ENCODE measurements at places on chromosomes 1 and 21.

DNA sequence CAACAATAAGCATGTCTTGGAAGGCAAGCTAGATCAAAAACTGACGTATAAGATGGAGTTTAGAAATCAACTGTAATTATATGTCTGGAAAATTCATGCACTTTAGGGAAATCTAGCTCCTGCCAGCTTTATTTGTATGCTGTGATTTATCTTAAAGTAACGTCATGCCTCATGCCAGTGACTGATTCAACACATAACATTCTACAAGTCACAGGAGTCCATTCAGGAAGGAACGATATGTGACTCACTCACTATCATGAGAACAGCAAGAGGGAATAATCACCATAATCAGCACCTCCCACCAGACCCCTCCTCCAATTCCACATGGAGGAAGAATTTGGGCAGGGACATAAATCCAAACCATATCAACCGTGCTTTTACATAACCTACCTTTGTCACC, 682.4 kb upstream of the ADAMTS5 start:
- DNase-seq = no peak

- DNase-seq = no peak
Measured at GRCh38 chr1:172863031-172863430, 187.7 kb downstream of the TNFSF18 start.

- DNase-seq = peak; percentile 68
Measured at GRCh38 chr1:21292984-21293536, 2.8 kb upstream of the ECE1 start.

DNA sequence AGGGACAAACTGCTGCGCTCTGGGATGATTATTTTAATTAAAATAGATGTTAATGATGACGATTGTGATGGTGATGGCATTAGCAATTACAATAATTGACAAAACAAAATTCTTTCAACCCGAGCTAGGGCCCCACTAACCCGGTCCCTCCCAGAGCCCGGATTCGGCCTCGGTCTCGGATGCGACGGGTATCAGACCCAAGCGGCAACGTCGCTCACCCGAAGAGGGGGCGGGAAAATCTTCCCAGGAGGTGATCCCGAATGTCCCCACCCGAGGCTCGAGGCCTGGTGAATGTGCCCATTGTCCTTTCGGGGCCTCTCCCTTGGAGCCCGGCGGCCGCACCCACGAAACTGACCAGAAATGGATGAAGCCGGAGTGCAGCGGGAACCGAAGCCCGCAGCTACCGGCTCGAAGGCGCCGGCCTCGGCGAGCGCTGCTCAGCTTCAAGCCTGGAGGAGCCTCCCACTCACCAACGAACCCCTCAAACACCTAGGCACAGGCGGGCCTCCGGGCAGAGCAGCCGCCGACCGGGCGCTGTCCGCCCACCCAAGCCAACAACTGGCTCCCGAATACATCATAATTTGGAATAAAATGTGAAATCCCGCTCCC, 1.2 kb downstream of the TAL1 start:
- no peak for DNase-seq

DNA sequence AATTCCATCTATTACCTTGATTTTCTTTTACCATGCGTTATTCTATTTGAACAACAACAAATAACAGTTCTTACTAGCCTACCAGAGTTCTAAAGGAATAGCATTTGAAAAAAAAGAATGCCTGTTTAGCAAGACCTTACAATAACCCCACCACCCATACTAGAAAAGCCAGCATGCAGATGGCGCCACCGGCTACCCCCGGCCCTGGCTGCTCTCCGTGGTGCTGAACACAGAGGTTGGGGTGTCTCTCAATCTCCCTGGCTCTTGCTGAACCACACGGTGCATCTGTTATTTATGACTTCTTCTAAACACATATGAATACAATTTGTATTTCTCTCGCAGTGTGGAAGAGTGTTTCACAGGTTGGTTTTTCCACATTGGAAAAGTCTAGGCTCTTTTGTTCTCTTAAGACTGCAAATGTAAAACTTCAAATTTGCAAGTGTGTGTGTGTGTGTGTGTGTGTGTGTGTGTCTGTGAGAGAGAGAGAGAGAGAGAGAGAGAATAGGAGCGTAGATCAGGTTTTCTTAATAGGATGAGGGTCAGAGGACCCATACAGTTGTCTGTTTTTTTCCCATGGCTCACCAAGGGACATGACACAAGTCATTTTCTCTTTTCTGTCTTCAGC, 13.6 kb downstream of the GRIK3 start:
- DNase-seq = no peak

DNA sequence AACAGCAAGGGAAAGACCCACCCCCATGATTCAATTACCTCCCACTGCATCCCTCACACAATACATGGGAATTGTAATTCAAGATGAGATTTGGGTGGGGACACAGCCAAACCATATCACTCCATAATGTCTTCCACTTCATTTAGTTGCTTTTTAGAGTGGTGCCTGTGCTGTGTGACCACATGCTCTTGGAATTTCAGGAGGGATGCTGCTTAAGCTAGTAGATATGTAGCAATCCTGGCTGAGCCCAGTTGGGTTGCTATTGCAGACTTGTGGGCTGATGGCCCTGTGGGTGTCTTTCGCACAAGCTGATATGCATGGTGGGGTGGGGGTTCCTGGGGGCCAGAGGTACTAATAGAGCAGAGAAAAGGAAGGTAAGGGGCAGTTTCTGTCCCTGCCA, 160.4 kb upstream of the SYT6 start:
- DNase-seq = no peak

DNA sequence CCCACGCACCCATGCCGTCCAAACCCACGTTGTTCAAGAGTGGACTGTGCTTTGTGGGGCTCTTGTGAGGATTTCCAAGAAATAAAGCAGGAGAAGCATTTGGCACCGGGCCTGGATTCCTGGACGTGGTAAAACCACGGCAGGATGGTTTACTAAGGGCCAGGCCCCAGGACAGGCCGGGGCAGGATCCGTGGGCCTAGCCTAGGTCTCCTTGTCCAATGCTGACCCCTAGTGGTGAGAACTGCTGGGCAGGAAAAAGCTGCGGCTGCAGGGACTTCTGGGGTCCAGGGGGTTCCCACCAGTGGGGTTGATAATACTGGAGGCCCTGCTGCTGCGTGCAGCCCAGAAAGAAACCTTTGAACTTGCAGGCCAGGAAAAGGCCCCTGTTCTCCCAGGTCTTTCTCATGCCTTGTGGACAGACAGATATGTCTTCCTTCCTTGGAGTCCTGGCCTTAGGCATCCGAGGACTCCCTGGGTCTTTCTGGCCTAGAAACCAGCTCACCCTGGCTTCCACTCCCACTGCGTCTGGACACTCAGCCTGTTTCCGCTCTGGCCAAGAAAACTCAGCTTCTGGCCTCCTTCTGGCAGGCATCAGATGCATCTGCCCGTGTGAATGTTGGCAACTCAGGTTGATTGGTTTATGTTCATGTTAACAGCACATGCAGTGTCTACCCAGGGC, 106.9 kb upstream of the TMEM51 start:
- DNase-seq = peak; percentile 51

- no peak for DNase-seq
Measured at GRCh38 chr1:198756470-198756869, 117.6 kb downstream of the PTPRC start.

GRCh38 chr1:48216313-48216712, 6.2 kb upstream of the SLC5A9 start:
- DNase-seq = no peak

GRCh38 chr1:7488475-7488842, 282.6 kb upstream of the VAMP3 start:
- DNase-seq = no peak

DNA sequence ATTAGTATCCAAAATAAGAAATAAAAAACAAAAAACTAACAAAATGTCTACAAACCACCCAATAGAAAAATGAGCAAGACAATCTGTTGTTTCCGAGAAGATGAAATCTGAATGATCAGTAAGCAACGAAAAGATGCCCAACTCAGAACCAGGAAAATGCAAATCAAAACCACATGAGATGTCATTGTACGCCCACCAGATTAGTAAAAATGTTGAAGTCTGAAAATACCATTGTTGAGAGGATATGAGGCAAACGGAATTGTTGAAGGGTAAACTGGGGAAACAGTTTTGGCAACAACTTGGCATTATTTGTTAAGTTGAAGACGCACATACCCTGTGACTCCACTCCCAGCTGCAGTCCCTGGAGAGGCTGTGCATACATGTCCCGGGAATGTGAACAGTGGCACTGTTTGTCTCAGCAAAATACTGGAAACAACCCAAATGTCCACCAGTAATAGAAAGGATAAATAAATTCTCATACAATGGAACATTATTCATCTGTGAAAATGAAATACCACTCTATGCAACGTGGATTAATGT, 10.6 kb downstream of the ZBTB17 start:
- peak; percentile 49 for DNase-seq

DNA sequence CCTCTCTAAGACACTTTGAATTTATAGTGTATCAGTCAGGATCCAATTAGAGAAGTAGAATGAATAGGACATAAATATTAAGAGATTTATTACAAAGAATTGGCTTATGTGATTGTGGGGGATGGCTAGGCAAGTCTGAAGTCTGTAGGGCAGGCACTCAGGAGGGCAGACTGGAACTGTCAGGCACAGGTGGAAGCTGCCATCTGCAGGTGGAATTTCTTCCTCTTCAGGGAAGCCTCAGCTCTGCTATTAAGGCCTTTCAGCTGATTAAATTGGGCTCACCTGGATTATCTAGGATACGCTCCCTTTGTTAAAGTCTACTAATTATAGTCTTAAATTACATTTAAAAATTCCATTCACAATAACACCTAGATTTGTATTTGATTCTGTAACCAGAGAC, 92.0 kb upstream of the HAO2 start:
- no peak for DNase-seq

- no peak for DNase-seq
Measured at GRCh38 chr21:39533545-39534380, 79.0 kb upstream of the B3GALT5 start.

GRCh38 chr1:160260406-160261382, 1.7 kb downstream of the DCAF8 start:
- no peak for DNase-seq

GRCh38 chr1:203271018-203271743, 34.1 kb upstream of the BTG2 start:
- DNase-seq = peak; percentile 79

DNA sequence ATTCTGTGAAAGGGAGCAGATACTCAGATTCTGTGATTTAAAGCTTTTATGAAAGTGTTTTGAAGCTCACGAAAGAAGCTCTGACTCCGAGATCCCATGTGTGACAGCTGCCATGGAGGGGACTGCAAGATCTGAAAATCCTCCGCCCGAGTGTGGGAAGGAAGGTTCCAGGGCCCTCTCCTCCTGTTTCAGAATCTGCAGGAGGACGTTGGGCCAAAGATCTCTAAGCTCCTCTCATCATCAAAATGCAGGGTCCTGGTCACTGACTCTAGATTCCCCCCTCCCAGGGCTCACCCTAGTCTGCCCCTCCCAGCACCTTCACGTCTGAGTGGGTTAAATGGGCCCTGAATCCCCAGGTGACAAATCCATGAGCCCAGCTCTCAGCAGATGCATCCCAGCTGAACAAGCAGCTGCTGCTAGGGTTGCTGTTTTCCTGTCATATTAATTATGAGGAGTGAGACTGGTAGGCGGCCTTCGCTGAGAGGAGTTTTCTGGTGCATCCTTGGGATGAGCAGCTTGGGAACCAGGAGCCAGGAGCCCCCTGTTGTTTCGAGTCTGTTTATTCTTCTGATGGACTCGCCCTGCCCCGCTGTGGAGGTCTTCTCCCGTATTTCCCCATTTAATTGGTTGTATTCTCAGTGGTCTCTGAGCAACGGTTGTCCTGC, 402.0 kb downstream of the MATN1 start:
- no peak for DNase-seq

DNA sequence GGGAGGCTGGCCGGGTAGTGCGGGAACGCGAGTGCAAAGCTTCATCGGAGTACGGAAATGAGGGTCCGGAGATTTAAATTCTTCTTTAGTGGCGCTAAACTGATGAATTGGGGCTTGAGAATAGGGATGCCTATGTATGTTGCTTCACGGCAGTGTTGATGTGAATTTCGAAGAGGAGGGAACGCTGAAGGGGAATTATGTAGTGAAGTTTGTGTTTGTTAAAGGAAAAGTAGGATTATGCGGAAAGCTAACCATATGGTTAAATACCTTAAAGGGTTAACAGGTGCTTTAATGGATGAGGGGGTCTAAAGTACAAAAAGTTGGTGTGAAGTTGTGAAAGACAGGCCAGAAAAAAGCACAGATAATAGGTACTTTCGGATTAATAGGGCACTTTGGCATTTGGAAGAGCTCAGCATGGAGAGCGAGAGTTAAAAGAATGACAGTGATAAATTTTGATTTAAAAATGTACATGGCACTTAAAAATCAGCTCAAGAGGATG, 1.4 kb downstream of the HS2ST1 start:
- no peak for DNase-seq

GRCh38 chr1:51837243-51837642, 41.3 kb downstream of the NRDC start:
- DNase-seq = no peak

- no peak for DNase-seq
Measured at GRCh38 chr1:8115031-8115768, 89.1 kb upstream of the ERRFI1 start.

GRCh38 chr1:55055084-55055882, 15.9 kb downstream of the PCSK9 start:
- DNase-seq = no peak

DNA sequence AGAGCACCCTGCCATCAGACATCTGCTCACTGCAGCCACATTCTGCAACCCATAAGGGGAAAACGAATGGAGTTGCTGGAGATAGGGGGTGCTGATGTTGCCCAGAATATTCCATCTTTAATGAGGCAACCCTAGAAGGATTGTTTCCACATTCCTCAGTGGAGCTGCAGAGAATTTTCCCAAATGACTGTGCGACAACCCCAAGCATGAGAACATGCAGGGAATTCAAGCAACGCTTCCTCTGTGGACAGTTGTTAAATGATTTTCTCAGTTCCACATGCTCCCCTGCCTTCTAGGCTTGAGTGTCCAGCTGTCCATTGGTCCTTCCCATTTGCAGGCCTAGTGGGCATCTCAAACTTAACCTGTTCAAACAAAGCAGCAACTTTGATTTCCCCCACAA, 20.5 kb upstream of the UBL4B start:
- DNase-seq = no peak

DNA sequence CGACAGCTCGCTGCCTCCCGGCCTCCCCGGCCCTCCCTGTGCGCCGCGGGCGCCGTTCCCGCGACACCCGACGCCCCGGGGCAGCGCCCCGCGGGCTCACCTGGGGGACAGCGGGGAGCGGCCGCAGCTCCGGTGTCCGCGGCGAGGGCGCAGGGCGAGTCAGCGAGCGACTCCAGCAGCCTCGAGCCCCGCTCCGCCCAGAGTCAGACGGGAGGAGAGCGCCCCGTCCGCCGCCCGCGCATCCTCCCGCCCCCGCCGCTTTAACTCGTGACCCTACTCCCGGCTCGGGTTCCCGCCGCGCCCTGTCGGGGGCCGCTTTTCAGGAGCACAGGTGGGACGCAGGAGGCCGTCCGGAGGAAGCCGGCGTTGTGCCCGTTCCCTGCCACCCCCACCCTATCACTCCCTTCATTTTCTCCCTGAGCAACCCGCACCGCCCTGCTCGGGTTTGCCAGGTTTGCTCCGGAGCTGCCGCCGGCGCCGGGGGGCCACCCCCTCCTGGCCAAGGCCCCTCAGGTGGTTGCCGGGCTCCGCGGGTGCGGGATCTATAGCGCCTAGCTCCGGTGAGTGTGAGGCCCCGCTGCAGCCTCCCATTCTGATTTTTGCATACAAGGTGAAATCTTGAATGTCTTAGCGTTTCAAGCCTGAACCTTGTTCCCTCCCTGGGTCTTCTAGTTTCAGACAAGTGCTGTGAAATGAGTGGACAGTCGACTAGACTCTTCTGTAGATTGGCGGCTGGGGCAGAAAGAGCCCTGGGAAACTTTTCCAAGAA, at the start of gene MCOLN3:
MCOLN3 (minus strand) TSS at position 205 of the 769 bp plus-strand sequence. CDS start 3,140 bp downstream, outside the sequence.
- DNase-seq = peak; percentile 24

GRCh38 chr1:201715801-201716741, 112.9 kb upstream of the IPO9 start:
- no peak for DNase-seq
